ENCODE measurements at places on chromosomes 7 and 10. TPM values are rescaled to one million over a fixed set of nuclear protein-coding genes. Genes with fewer than 3 reads are reported as not detected.

The PHF14 gene
- 45.8 TPM for total RNA-seq

DNA sequence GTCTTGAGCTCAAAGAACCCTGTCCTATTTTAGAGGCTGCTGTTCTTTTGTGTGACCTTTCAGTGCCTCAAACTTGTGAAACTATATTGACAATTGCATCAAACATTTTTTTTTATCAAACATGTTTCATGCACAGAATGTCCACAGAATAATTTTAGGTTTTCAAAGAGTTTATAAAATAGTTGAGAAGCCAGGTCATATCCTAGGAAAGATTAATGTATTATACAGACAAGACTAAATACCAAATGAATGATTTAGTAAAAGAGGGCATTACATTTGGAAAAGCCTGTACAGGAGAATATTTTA, 67.0 kb downstream of the CDK6 start:
- no peak for DNase-seq

GRCh38 chr10:98365406-98366061, 49.4 kb downstream of the PYROXD2 start:
- DNase-seq, result no peak

- peak; percentile 49 for DNase-seq
Measured at GRCh38 chr10:98349508-98349922, 65.5 kb downstream of the PYROXD2 start.

GRCh38 chr7:124171068-124171467, 138.2 kb upstream of the TMEM229A start:
- no peak for DNase-seq

DNA sequence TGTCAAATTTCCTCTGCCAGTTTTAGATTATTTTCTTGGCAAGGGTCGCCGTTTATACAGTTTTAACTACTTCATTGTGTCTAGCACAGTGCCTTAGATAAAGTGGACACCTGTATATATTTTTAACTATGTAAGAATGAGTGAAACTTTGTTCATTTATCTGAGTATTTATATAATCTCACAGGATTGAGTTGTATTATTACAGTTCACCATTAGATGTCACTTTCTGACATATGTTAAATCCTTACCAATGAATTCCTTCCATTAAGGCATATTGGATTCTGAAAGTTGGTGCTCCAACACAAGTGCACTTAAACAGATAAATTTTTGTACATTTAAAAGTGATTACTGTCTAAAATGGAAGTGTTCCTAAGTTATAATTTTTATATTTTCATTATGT, 43.0 kb downstream of the ZMYND11 start:
- DNase-seq, result peak; percentile 71

The GNGT1 gene
- total RNA-seq, result not detected

The SLC13A1 gene
- not detected for total RNA-seq

DNA sequence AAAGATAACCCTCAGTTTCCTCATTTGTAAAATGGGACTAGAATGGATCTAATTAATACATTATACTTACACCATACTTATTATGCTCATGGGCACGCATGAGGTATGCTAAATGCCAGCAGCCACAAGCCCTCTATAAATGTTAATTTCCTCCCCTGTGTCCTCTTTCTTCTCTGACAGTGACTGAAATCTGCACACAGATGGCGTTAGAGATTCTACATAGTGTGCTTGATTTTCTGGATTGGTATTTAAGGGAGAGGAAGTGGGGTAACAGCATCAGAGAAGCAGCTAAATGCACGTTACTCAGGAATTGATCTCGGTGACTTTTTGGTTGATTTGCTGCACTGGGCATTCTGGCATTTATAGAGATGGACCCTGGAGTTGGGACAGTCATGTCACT, 568.5 kb downstream of the CALN1 start:
- DNase-seq, result no peak

DNA sequence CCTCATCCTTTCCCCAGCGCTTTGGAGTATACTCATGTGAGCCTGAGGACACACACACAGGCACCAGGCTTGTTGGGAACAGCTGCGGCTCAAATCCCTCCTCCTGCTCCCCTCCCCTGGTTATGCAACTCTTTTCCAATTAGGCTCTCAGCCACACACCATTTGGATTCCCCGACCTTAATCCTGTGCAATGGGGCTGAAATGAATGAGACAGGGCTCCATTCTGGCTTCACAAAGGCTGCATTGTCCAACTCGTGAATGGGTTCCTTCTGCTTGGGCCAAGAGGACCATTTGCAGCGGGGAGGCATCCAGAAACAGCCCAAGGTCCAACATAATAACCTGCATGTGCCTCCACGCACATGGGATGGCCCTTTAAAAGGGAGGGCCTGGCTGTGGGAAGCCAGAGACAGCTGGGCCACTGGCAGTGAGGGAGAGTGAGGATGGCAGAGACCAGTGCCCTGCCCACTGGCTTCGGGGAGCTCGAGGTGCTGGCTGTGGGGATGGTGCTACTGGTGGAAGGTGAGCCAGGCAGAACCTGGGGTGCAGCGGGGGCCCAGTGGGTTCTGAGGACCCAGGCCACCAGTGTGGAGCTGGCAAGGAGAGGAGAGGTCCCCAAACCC, at the start of gene RGR:
Gene RGR, plus strand, starts transcription at position 403 of the 620 bp plus-strand sequence. Its CDS starts 38 bp downstream, at position 441.
- no peak for DNase-seq

The MLXIPL gene
- total RNA-seq, result not detected

The CYP3A7 gene
- not detected for total RNA-seq

DNA sequence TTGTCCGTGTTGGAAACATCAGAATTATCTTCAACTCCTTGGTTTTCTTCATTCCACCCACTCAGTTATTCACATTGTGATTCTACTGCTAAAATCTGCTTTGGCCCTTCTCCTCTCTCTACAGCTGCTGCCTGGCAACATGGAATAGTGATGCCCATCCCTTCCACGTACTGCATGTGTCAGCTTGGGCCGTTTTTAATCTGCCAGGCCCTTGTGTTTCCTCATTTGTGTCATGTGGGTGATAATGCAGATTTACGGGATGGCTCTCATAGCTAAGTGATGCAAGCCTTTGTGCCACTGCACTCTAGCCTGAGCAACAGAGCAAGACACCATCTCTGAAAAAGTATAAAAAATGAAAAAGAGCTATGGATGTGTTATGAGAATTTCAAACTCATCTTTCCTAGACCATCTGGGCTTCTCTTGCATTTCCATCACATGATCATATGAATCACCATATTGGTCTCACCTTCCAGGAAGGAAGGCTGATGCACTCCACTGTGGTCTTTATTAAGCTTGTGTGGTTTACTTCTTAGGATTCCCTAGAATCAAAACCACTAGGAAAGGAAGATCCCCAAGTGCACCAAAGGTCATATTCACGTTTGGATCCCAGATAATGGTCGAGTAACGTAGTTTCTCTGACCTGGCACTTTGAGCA, 20.6 kb upstream of the CELF2 start:
- no peak for DNase-seq

DNA sequence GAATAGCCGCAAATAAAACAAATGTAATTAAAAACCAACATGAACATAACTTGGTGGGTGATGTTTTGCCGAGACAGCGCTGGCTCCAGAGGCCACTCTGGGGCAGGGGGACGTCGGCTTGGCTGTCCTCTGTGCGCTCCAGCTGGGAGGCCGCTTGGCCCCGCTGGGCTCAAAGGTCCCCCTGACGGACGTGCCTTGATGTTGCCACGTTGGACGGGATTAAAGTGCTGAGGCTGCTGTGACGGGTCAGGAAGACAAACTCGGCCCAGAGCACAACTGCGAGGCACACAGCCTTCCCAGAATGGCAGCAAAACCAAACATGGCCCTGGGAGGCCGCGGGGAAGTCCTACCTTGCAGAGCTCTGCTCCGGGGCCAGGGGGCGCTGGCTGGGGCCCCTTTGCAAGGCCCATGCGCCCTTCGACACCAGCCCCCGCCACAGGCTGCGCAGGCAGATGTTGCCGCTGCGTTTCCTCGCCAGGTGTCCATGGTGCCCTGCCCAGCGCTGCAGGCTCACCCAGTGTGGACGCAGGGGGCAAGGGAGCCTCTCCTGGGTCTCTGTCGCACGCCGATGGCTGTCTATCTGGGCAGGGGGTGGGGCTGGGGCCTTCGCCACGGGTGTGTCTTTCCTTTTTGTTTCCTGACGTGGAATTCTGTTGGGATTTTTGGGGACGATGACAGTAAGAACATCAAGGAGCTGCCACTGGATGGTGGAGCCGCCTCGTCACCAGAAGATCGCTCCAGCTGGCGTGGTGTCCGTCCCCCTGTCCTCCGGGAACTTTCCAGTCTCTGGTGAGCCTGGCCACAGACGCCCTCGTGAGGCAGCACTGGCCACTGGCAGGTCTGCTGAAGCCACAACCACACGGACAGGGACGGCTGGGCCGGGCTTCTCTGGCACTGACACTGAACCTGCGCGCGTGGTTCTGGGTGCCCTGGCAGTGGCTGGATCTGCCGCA, 99.6 kb upstream of the DIP2C start:
- DNase-seq, result peak; percentile 71

DNA sequence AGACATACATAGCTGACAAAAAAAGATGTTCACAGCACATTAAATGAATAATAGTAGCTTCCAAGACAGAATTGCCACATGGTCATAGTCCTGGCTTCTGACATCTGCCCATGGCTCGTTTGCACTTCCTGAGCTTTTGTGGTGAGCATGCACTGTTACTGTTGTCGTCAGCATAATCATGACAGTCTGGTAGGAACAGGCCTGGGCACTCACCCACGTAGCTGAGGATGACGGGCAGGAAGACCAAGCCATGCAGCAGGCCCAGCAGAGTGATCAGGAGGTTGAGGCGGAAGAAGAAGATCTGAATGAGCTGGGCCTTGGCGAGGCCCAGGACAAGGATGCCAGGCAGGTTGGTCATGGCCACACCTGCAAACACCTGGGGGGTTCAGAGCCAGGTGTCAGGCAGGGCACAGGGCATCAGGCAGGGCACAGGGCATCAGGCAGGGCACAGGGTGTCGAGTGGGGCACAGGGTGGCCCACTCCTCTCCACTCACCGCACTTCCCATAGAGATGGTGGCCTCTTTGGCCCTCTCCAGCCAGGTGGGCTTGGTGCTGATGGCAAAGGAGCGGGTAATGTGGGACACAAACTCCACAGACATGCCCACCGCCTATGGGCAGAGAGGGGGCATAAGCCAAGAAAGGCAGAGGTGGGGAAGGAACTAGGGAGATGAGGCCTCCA, 25.3 kb upstream of the NUDCD3 start:
- no peak for DNase-seq

DNA sequence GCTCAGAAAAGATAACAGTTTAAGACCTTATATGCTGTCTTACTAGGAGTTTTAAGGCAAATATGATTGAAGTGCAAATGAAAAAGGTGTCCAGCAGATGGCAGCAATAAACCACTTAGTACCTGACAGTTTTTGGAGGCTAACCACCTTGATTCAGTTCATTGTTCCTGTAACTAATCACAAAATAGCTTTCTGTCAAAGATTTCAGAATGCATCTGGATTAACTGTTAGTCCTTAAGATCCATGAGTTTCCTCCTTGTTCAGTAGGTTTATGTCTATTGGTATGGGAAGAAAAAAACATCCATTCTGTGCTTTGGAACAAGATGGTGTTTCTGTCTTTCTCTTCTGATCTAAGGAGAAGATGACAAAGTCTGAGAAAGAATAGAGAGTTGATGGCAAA, 46.6 kb downstream of the CCSER2 start:
- peak; percentile 83 for DNase-seq

DNA sequence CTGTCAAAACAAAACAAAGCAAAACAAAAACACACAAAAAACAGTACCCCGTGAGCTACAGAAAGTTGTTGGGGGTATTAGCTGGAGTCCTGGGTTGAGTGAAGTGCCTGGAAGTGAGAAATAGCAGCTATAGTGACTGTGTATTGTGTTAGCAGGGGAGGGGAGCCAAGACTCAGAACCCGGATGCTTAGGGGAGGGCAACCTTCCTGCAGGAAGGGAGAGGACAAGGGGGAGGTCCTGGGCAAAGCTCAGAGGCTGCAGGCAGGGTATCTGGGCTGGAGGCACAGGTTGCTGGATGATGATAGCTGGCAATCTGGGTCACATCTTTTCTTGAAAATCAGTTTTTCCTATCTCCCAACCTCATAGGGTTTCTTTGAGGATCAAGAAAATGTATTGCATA, 75.8 kb upstream of the PARD3 start:
- DNase-seq, result peak; percentile 39

DNA sequence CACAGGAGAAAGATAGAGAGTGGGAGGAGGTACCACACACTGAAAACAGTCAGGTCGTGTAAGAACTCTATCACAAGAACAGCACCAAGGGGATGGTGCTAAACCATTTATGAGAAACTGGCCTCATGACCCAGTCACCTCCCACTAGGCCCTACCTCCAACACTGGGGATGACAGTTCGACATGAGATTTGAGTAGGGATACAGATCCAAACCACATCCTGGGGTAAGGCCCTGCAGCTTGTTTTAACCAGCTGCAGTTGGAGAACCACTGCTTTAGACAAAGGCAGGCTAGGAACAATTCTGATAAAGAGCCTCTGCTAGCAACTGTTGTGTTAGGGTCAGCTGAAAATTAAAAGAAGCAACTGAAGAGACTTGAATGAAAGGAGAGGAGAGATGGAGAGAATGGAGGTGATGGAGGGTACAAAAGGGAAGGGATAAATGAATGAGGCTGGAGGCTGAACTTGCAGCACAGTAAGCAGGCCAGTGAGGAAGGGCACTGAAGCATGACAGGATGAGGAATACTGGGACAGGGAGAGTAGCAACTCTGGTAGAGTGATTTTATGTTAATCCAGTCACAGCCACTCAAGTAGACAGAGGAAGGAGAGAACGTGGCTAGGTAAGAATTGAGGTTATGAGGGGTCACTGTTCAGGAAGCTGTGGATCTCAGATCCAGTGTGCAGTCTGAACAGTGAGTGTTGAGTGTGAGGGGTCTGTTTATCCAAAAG, 23.6 kb downstream of the MEST start:
- DNase-seq, result no peak

DNA sequence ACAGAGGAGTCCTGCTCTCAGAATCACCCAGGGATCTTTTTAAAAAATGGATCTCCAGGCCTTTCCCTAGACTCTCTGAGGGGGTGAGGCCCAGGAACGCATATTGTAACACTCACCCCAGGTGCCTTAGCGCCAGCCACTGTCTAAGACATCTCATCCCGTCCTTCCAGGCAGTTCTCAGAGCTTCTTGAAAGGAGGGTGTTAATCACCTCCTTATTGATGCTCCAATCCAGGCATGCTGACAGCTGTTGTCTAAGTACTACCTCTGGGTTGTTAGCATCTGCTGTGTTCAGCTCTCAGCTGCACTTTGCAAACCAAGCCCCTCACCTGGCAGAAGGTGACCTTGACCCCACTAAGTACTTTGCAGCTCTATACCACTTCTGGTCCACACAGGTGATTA, 36.0 kb downstream of the KIAA1549 start:
- DNase-seq, result no peak

DNA sequence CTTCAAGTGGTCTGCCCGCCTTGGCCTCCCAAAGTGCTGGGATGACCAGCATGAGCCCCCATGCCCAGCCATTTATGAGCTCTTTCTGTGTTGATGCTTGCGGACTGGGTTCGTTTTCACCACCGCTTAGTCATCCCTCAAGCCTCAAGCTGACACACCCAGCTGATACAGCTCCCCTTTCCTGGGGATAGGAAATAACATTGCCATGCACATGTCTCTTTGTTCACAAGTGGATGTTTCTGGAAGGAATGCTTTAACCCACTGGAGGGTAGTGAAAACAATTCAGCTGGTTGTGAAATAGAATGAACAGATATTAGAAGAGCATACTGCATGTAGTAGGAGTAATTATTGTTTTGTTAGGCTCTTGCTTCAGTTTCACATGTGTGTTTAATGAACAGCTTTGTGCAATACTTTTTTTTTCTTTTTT, 8.5 kb upstream of the METTL27 start:
- DNase-seq, result peak; percentile 91
